ENCODE measurements at places on chromosomes 4 and X.

GRCh38 chr4:5956285-5957021 lies 61.8 kb downstream of the C4orf50 start:
- DNase-seq: peak; percentile 44

- DNase-seq: no peak
Measured at GRCh38 chr4:65467068-65467680, 203.1 kb downstream of the EPHA5 start.

GRCh38 chr4:153023692-153024394 lies 87.7 kb downstream of the FHDC1 start:
- no peak for DNase-seq

DNA sequence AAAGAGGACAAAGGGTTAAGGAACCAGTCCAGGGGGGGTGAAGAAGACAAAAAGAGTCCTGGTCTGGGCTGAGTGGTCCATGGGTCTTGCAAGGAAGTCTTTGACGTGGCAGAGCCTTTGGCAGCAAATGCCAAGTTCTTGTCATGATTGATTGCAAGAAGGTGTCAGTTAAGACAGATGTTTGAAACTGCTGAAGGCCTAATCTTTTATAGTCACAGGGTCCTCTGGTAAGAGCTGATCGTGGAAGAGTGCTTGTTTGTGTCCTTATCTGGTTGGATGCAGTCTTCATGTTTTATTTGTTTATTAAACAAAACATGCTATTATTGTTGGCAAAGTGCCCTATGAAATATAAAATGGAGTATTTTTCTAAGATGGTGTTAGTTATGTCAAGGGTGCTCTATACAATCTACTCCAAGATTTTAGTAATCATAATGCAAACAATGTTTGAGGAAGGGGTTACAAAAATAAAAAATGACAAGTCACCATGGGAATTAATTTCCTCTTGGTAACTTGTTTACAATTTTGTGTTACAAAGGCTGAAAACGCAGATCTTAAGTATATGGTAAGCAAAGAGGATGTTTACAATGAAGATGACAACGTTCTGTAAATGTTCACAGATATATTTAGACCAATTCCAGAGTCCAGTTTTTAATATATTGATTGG lies 85.9 kb downstream of the MAGED4 start:
- DNase-seq: no peak

DNA sequence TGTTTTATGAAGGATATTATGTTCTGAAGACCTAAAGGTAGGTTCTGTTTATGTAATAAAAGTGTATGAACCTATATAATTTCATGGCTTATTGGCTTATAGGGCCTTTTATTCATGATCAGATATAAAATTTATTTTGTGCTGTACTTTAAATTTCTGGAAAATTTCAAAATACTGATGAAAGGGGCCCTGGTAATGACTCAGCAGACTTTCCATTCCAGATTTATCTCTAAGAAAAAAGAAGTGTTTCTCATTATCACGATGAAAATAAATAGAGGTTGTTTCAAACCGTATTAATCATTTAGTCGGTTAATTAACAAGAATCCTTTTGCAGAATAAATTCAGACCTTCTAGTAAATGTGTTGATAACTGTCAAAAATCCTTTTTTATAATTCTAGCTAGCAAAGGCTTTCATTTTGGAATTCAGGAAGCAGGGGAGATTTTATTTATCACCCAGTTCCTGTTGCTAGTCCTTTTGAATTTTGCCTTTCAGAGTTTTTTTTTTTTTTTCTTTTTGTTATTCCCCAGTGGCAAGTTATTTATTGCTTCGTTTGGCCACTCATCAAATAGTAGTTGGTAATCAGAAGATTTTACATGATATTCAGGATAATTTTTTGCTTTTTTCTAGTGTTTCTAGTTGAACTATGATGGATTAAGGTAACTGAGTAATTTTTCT lies 5.4 kb upstream of the TAPT1 start:
- no peak for DNase-seq

DNA sequence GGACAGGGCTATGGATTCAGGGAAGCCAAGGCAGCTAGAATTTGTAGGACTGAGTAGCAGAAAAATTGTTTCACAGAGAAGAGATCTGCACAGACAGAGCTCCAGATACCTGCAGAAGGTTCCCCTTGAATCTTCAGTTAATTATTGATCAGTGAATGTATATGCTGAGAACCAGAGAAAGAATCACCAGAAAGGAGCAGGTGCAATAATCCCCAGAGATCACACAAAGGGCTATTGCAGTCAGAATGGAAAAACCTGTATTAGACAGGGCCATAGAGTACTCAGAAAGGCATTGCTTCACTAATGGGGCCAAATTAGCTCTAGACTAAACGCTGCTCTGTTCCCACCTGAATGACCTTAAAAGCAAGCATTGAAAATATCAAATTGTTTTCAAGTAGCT lies 35.5 kb upstream of the SMAD1 start:
- no peak for DNase-seq

DNA sequence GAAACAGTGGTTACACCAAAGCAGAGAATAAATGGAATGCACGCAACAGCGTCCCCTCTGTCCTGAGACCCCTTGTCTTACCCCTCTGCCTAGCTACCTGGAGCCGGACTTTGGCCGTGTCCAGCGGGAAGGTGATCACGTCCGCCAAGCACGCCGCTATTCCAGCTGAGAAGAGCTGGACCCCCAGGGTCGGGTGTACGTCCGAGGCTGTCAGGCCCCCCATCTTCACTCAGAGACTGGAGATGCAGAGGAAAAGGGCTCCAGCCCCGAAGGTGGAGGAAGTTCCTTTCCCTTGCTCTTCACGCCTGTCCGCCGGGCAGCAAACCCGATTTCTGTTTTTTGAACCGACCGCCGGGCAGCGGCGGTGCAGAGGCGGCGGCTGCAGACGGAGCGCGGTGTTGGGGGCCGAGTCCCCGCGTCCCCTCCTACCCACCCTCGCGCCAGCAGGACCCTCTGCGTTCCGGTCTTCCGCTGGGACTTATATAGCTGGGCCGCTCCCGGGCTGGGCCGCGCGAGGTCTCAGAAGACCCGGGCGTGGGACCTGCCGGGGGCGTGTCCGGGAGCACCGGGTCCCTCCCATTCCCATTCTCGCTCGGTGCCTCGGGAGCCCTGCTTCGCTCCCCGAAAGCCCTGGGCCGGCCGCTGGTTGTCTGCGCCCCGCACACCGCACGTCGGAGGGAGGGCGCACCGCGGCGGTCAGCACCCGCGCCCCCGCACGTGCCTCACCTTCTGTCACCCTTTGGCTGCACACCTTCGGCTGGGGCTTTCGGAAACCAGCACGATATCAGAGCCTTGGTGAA lies at the start of gene UCP1:
TSS of gene UCP1 (minus strand) at position 455 of the 800 bp plus-strand sequence. CDS start at position 223, 232 bp downstream.
- DNase-seq: peak; percentile 5

- DNase-seq: no peak
Measured at GRCh38 chr4:114193624-114194399, 214.4 kb upstream of the ARSJ start.

GRCh38 chrX:78693012-78693411 lies 33.9 kb upstream of the RTL3 start:
- no peak for DNase-seq

- DNase-seq: peak; percentile 30
Measured at GRCh38 chrX:45903781-45904201, 641.4 kb downstream of the ZNF674 start.

DNA sequence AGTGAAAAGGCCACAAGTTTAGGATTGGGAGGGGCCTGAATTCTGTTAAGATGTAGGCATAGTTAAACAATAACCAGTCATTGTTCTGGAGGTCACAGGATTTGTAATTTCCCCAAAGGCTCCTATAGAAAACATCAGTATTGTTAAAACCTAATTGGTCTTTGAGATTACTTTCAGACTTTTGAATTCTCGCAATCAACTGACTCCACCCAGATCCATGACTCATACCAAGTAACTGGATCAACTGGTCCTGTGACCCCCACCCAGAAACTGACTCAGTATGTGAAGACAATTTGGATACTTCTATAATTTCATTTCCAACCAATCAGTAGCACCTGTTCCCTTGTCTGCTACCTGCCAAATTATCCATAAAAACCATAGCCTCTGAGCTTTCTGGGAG lies 28.4 kb downstream of the MAGEB16 start:
- no peak for DNase-seq

DNA sequence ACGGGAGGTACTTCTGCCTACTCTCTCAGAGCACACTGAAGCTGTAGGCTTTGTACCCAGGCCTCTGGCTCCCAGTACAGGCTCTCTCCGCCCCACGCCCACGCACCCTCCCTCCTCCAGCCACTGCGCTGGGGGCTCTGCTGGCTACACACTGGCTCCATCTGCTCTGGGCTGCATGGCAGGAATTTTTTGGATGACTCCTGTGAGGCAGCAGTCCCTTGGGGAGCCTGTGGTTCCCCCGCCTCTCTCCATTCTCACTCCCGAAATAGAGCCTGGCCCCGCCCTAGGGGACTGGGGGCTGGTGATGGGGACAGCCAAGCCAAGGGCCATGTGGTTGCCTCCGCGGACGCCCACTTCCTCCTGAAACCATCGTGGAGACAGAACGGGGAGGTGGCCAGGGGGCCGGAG lies 58.1 kb upstream of the ADRA2C start:
- DNase-seq: no peak

DNA sequence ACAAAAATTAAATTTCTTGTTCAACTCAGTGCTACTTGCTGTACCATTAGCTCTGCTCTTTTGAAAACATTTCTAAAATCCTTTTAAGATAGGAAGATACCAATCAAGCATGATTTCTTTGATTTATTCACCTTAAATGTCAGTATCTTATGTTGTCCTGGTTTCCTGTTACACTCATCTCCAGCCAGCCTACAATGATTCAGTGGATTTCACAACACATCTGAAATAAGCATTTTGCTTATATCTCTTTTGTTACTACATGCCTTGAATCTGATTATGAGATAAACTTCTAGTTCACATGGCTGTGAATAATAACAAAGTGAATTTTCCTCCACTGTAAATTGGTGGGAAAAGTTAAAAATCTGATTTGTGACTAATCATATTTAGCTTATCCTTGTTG lies 112.5 kb upstream of the BMP3 start:
- DNase-seq: no peak

DNA sequence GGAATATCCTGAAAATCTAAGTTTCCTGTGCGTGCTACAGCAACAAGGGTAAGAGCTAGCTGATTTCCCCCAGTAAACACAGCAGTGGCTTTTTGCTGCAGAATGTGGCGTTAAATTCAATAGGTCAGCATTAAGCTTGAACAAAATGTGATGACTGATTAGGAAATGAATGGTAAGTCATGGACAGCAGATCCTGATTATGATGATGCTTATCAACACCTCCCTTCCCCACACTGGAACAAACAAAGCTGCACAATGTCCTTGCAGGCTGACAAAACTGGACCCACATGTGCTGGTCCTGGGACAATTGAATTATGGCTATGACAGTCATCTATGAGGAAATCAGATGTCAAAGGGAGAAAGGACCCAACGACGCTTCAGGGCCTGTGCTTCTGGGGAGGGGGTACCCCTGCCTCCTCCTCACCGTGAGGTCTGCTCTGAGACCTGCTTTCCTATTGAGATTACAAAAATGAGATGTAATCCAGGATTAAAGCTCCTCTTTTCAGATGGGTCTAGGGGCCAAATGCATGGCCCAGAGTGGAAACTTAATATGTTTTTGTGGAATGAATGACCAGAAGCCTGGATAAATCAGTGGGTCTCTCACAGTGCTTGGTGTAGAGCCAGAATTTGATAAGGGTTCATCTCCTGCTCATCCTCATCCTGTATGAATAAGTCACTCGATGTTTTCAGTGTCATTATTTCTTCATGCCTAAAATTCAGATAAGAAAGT lies 32.0 kb upstream of the BOD1L1 start:
- peak; percentile 65 for DNase-seq

DNA sequence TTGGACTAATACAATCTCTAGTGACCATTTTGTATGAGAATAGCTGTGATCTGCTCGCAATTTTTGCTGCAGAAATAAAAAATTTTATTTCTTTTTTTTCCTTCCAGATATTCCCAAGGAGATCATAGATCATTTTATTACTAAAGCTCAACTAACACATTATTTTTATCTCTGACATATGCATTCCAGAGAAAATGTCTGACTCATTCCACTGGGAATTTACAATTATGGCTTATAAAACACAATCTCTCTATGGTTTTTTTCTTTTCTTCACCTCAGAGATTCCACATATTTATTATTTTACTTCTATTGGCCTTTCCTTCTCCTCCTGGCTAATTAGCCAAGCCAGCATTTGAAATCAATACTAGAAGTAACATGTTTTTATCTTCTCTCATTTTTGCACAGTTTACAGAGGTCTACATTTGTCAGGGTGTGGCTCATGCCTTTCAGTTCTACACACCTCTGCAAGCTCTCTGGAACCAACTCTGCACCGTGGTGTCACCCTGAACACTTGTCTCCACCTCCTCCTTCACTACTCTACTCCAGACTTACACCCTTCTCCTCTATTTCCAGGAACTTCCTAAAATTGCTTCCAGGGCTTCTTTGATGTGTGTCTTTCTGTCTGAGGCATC lies 59.8 kb upstream of the GPM6A start:
- DNase-seq: no peak
